ENCODE measurements at places on chromosomes 6 and 20.

DNA sequence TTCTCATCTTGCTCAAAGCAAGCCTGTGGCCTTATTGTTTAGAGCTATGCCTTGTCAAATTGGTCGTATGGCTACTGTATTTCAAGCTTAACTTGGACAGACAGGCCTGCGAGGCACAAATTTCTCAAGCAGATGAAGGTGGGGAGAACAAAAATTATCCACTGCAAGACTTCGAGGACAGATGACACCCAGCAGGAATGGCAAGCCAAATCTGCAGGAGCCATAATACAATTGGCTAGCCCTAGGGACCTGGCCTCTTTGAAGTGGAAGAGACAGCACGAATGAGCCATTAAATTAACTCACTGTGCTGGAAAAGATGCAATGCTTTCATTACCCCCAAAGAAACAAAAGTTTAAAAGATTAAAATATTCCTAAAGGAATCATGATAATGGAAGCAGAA is 5.0 kb upstream of the BLOC1S5 start:
- no peak for DNase-seq

DNA sequence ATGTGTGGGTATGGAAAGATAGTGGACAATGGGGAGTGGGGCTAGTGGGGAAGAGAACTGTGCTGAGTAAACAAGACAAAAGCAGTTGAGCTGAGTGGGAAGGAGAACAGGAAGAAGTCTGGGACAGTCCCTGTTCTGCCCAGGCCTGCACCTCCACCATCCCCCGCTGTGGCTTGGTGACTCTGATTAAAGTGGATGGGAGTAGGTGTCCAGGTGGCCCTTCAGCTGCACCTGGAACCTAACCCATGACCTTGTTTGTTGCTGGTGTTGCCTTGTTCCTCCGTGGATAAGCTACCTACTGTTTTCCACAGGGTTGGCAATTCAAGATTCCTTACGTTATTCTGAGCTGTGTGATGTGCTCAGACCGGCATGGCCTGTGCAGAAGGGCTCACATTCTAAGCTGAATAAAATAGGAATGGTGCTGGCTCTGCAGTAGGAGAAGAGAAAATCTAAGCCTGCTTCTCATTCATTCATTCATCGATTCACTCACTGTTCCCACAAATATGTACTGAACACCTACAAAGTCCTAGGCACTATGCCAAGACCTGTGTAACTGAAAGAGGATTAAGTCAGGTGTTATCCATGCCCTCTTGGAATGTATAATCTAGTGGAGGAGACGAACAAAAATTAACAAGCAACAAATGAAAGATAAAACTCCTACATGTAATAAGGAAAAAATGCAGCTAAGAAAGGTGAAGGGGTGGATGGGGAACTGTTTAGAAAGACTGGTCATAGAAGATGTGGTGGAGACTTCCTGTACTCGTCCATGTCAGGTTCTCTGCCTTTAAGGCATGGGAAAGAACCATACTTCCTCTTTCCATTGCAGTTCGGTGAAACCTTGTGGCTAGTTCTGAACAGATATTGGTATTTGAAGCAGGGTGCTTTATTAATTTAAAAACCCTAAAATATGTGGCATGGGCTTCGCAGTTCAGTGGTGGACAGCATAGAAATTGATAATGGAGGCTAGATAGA is 10.1 kb upstream of the CALHM6 start:
- no peak for DNase-seq

DNA sequence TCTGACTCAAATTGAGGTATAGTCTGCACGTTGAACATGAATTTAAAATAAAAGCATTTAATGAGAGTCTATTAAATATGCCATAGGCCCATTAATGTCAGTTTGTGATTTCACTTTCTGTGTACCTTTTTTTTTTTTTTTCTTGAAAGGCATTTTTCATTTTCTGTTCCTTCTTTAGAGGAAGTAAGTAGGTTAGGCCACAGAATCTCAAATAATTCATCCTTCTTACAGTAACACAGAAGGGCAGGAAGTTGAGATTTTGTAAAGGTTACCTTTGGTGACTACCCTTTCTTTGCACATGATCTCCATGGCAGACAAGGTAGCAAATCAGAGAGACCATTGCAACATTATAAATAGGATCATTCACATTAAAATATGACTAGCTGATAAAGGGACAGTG is 9.6 kb downstream of the L3MBTL3 start:
- no peak for DNase-seq

- DNase-seq, result no peak
Measured at GRCh38 chr20:41293269-41294037, 24.1 kb downstream of the ZHX3 start.

DNA sequence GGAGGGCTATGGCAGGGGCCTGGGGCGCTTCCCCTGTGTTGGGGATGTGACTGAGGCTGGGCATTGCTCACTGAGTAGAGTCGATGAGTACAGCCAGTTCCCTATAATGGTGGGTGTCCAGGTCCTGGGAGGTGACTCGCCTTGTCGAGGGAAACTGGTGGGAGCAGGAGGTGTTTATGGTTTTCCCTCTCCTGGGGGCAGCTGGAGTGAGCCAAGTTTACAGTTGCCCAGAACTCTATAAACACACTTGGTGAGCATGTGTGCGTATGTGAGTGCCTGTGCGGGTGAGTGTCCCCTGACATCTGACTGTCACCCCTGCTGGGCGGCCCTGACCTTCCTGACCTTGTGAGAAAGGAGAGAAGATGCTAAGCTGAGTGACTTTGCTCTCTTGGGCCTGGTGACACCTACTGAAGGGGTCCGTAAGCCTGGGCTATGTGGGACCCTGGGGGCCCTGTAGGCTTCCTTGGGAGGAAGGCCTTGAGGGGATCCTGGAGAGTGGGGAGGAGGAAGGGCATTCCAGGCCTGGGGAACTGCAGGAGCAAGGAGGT is 65.9 kb downstream of the VEGFA start:
- no peak for DNase-seq

- DNase-seq, result no peak
Measured at GRCh38 chr6:111566873-111567517, 38.7 kb downstream of the TRAF3IP2 start.

DNA sequence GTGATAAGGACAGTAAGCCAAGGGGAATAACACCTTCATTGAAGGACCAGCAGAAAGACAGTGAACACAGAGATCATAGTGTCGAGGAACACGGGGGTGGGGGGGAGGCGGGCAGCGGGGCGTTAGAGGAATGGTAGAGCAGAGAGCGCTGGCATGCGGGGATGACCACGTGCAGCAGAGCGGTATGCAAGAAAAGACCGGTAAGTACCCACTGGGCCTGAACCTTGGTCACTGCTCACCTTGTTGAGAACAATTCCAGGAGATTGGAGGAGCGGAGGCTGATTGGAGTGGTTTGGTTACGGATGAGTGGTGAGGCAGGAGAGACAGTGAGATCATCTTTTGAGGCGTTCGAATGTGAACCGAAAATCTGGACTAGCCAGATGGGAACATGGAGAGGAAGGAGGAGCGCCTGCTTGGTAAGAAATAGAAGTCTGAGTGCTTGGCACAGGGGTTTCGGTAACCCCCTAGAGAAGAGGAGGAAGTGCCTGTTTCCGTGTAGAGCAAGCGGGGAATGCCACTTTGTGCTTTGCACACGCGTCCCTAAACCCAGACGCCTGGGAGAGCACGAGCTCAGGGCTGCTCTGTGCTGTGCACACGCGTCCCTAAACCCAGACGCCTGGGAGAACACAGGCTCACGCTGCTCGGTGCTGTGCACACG is 70.0 kb downstream of the FAM120B start:
- no peak for DNase-seq

DNA sequence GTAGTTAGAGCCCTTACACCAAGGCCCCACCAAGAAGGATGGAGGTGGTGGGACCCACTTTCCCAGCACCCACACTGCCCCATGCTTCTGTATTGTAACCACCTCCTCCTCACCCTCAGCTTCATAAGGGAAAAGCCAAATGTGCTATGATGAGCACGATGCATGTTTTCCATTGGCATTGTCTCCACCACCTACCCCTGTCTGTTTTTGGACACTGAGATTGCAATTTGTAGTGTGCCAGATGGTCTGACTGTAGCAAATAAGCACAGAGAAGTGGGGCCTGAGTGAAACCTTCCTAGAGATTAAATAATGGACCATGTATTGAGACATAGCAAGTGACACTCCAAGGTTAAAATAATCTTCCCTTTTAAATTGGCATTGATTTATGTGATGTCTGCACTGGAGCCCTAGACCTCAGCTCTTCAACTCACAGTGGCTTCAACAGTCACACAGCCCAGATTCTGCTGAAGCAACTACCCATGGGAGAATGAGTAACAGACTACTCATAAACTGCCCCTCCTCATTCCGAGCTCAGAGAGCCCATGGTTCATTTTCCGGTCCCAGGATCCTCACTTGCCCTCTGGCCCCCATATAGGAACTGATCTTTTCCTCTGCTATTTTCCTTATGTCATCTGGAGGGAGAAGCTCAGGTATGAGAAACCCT is 177.9 kb downstream of the COL9A1 start:
- DNase-seq, result no peak

GRCh38 chr6:15793826-15794225 is 131.0 kb upstream of the DTNBP1 start:
- DNase-seq, result no peak

GRCh38 chr6:145960918-145961589 is 3.1 kb downstream of the SHPRH start:
- no peak for DNase-seq

GRCh38 chr20:46809706-46810360 is 84.8 kb upstream of the EYA2 start:
- no peak for DNase-seq

GRCh38 chr6:112416866-112417265 is 69.7 kb downstream of the RFPL4B start:
- no peak for DNase-seq

DNA sequence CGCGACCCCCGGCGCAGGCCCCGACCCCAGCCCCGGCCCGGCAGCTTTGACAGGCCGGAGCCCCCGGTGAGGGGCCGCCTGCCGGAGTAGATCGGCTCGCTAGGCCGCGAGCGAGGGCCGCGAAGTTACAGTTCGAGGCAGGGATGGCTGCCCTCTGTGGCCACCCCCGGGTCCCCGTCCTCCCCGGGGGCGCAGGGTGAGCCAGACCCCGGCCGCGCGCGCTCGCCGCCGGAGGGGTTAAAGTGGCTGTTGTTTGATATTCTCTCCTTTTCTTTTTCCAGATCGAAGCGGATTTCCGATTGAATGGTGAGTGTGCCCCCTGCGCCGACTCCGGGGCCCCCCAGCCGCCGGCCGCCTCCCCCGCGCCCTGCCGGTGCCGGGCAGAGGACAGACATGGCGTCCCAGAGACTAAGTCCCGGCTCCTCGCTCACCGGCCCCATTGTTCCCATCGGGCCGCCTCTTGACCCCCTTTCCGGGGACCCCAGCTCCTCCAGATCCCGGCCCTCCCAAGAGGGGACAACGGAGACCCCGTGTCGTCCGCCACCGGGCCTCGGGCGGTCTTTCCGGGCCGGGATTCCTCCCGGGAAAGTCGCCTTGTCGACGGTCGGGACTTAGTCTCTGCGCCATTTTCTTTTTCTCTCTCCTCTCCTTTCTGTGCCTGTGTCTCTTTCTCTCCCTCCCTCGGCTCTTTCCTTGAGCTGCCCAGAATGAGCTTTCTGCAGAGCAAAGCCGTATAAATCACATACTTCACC is 704 bp downstream of the TOP1 start:
- no peak for DNase-seq

DNA sequence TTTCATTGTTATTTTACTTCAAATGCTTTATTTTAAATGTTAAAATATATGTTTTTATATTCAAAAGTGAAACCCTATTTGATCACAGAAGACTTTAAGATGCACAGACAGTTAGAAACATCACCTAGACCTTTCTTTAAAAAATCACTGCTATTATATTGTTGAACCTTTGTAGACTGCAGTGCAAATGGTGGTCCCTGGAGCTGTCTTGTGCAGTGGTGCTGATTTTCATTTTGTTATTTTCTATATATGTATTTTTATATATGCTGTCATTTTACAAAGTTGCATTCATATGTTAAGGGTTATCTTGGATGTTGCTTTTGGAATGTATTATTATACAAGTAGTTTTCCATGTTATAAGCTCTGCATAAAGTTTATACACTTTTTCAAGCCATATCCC is 18.7 kb upstream of the HLA-B start:
- no peak for DNase-seq

DNA sequence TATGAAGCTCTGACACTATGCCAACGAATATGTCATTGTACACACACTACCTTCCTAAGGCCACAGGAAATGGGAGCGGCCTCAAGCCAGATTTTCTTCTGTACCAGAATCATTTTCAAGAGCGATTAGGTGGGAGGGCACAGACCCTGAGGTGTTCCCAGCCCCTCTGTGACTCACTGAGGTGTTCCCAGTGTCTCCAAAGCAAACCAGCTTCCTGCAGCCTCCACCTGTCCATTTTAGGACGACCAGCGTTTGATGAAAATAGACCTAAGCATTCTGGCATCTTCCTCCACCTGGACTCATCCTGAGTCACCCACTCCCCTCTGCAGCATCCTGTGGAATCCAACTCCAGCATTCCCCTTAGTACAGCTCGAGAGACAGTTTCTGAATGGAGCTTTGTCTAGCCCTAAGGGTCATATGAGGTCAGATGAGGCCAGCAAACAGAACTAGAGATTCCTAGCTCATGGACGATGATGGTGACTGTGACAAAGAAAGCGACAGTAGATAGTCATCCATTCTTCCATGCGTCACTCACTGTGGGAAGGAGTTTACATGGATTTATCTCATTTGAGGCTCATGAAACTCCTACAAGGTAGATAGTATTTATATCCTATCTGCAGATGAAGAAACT is 203.4 kb downstream of the PTPRT start:
- DNase-seq, result no peak

GRCh38 chr6:15076565-15076964 is 169.3 kb upstream of the JARID2 start:
- no peak for DNase-seq

DNA sequence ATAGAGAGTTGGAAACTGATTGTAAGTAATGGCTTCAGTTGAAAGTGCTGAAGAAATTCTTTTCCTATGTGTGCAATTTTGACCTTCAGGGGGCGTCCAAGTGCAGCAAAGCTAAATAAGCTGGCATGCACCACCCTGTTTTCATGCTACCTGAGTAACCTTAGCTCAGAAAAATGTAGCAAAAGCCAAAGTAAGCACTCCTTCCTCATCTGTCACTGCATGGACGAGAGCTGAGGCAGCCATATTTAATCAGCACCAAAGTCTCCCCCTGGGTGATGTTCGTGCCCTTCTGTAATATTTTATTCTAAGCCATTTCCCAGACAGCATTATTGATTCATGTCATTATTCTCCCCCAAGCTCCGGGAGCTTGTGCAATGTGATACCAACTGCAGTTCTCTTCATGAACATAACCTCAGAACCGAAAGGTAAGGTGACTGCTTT is 123.1 kb downstream of the RPS12 start:
- no peak for DNase-seq

All from stimulated activated CD8-positive, alpha-beta memory T cell treated with anti-CD3 and anti-CD28 coated beads, Interleukin-4, amount 100 ng/mL, for 1 hour (primary cell).